ENCODE measurements at places on chromosomes 13 and 19.

- no peak for DNase-seq
Observed at GRCh38 chr19:50514346-50515167, 844 bp upstream of the ASPDH start.

GRCh38 chr13:38635030-38635429 is 51.8 kb upstream of the FREM2 start:
- no peak for DNase-seq

DNA sequence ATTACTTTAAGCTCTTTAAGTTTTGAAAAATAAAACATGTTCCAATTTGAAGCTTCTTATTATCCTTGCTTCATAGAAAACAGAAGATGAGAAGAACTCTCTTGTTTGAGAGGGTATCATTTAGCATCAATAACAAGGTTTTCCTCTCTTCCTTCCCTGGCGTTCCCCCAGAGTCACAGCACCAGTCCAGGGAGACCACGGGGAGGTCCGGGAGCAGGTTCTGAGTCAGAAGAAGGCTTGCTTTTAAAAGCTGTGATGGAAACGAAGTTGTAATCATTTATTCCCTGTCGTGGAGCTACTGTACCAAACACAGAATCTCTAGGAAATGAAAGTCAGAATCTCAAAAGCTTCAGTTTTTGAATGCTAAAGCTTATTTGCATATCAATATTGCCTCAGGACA is 174.0 kb upstream of the LSM14A start:
- DNase-seq = no peak

DNA sequence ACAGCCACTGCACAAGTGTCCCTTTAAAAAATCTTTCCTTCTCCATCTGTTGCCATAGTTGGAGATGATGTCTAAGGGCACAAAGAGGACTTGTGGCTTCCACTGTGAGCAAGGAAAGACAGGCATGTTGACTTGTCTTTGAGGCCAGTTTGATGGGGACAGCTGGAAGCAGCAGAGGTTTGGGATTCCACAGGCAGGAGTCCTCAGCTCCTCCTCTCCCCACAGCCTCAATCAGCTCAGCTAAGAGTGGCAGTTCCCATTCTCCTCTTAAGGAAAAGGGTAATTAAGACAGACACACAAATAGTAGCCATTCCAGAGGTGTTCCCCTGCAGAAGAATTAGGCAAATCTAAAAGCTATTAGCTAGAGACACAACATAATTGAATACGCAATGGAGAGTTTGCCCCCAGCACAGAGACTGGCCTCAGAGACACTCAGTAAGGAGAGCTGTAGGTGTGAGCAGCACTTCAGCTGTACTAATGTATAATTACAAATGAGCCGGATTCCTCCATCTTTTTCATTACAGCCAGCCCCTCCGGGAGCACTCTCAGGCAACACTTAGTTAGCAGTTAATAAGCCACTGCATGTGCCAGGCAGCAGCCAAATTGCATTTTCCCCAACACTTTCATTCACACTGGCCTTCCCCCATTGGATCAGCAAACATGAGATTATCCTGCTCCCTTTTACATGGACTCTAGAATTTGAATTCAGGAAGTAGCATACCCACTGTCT is 434.0 kb downstream of the FOXO1 start:
- DNase-seq = no peak

DNA sequence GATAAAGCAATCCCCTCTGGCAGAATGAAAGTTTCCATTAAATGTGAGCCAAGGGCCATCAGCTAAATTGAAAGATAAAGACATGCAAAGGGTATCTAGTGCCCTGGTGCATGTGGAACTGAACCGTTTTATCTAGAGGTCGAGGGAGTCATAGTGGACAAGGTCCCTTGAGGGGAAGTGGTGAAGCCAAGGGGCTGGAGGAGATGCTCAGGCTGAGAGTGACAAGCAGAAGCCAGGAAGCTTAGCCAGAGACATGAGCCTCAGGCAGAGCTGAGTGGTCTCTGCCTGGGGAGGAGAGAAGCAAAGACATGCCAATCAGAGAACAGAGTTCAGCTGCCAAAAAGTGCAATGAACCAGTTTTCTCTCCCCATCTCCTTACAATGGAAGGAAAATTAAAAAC is 68.1 kb upstream of the SLC10A2 start:
- DNase-seq = no peak

GRCh38 chr13:73671732-73672131 is 462.5 kb downstream of the KLF12 start:
- DNase-seq = no peak

- DNase-seq = no peak
Observed at GRCh38 chr19:30932854-30933253, 416.4 kb downstream of the TSHZ3 start.

- DNase-seq = no peak
Observed at GRCh38 chr19:4429771-4430171, 27.3 kb downstream of the CHAF1A start.

DNA sequence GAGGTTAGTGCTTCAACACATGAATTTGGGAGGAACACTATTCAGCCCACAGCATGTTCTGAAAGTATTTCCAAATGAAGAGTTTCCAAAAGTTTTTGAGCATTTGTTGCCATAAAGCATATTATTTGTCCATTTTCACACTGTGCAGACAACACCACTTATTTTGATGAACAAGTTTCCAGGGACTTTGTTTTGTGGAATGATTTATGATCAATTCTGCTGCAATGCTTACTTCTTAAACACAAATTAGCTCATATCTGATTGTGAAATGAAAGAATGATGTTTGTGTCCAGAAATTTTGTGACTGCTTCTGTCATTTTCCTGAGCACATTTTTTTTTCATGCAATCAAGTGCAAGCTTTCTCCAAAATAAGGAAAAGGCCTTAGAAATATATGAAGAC is 205.3 kb downstream of the RAP2A start:
- DNase-seq = no peak

- DNase-seq = no peak
Observed at GRCh38 chr13:107067381-107067780, 499.4 kb upstream of the ARGLU1 start.

GRCh38 chr13:76503766-76504165 is 382.4 kb downstream of the KCTD12 start:
- DNase-seq = no peak

GRCh38 chr19:54108496-54108895 is 5.8 kb downstream of the NDUFA3 start:
- no peak for DNase-seq

- DNase-seq = no peak
Observed at GRCh38 chr13:113077953-113078901, 27.4 kb upstream of the F7 start.
